ENCODE measurements at places on chromosomes 1 and 21. TPM values are rescaled to one million over a fixed set of nuclear protein-coding genes. Genes with fewer than 3 reads are reported as not detected.

F13B gene
- not detected for total RNA-seq

NTNG1 gene
- 4.1 TPM for total RNA-seq

COX20 gene
- 33.6 TPM for total RNA-seq

GRCh38 chr1:150383631-150384324, 19.8 kb downstream of the RPRD2 start:
- DNase-seq = no peak

DNA sequence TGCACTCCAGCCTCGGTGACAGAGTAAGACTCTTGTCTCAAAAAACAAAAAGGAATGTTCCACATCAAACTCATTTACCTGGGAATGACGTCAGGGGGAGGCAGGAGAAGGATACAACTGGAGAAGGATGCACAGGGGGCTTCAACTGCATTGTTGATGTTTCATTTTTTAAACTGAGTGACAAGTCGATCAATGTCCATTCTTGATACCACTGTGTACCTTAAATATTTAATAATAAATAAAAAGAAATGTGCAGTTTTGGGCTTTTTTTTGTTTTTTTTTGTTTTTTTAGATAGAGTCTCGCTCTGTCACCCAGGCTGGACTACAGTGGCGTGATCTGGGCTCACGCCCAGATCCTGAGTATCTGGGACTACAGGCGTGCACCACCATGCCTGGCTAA, 35.8 kb downstream of the PLEKHO1 start:
- no peak for DNase-seq

DNA sequence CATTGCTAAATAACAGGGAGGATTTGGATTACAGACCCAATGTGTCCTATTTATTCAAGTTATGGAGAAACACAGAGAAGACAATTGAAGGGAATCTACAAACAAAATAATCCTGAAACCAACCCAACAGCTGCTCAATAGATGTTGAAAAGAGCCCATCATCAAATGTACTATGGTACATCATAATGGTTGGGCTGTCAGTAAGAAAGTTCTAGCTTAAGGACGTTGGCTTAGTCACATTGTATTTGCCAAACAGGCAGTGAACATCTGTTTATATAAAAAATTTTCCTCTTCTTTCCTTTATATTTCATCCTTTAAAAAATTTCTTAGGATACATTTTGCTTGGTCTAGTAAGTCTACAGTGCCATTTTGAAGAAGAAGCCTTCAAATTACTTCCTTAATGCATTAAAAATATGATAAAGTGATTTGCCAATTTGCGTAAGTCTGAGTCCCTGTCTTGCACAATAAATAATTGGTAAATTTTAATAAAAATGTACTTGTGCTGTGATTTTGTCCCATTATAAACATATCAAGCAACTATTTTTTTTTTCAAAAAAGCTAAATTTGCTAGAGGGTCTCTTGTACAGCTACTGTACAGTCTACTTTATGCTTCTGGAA, 14.4 kb downstream of the MAP3K7CL start:
- DNase-seq = no peak

- no peak for DNase-seq
These were observed 346.2 kb upstream of the LRRC7 start for GRCh38 chr1:69221524-69221923.

GRCh38 chr1:57218487-57219079, 205.3 kb downstream of the DAB1 start:
- no peak for DNase-seq

DNA sequence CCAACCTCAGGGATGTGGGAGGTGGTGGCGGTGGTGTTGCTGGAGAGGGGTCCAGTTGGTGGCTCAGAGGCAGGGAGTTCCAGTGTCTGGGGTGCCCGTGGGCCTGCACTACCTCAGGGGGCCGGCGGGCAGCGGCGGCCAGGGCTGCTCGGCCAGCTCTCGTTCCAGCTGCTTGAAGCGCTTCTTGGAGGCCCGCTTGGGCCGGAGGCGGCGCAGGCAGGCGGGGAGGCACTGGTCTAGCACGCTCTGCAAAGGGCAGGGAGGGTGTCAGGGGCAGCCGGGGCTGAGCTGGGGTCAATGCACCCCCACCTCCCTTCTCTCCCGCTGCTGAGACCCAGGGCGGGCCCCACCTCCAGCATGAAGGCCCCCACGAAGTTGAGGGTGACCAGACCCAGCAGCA, 5.7 kb upstream of the MFAP2 start:
- no peak for DNase-seq

DNA sequence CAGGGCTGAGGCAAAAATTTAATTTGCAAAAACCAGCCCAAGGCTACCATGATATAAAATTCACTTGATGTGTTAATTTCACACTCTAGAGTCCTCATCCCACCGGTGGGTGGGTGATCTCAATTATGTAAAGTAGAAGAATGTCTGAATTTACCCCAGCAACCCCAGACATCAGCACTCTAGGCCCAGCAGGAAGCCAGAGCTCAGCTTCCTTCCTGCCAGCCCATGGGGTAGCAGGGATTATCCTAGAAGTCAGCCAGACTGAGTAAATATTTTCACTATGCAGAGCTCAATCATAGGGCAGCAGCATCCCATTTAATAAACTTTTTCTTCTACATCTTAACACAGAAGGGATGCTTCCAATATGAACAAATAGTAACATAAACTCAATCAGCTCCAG, 71.0 kb downstream of the SIPA1L2 start:
- no peak for DNase-seq

DNA sequence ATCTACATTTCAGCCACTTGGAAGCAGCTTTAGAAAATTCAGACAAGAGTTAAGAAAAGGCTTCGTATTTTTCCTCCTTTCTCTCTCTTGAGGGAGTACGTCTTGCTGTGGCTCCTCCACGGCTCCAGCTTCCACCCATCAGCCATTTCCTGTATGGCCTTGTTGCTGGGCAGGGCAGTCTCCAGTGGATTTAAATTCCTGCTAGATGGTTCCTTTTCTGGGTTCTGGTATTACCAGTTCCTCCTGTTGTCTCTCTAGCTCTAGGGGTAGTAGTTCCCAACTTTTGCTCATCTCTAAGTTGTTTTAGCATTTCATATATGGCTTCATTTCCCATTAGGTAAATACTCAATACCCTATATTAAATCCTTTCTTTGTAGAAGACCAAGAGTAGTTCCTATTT, 1098.3 kb downstream of the ADGRL2 start:
- no peak for DNase-seq

DNA sequence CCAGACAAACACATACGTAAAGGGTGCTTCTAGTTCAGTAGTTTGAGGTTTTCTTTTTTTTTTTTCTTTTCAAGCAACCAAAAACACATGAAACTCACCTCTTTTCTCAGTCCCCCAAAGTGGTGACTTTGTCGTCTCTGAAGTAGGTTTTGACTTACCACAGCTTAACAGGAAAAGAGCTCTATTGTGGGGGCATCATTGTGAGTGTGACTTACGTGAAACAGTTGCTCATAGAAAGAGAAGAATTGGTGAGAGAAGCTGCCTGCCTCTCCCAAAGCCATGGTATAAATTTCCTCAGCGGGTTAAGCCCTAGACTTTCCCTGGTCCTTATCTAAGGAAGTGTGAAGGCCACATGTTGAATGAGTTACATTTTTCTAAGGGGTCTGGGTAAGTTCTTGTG, 11.9 kb downstream of the FASLG start:
- DNase-seq = no peak

DNA sequence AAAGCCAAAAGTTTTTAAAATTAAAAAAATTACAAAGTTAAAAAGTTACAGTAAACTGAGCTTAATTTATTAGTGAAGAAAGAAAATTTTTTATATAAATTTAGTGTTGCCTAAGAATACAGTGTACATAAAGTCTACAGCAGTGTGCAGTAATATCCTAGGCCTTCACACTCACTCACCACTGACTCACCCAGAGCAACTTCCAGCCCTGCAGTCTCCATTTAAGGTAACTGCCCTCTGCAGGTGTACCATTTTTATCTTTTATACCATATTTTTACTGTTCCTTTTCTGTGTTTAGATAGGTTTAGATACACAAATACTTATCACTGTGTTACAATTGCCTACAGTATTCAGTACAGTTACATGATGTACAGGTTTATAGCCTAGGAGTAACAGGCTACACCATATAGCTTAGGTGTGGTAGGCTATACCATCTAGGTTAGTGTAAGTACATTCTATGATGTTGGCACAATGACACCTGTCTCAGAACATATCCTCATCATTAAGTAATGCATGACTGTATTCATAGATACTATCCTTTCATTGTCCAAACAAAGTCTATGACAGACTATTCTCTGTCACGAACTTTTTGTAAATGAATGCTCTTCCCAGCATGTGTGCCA, 78.6 kb upstream of the PBX1 start:
- no peak for DNase-seq

All from H1 (cell line).